ENCODE measurements at places on chromosomes 12 and 14.

- DNase-seq: no peak
Measured at GRCh38 chr12:46455648-46456352, 83.2 kb upstream of the SLC38A2 start.

GRCh38 chr12:58313091-58313855 is 371.9 kb downstream of the ATP23 start:
- peak; percentile 76 for DNase-seq

DNA sequence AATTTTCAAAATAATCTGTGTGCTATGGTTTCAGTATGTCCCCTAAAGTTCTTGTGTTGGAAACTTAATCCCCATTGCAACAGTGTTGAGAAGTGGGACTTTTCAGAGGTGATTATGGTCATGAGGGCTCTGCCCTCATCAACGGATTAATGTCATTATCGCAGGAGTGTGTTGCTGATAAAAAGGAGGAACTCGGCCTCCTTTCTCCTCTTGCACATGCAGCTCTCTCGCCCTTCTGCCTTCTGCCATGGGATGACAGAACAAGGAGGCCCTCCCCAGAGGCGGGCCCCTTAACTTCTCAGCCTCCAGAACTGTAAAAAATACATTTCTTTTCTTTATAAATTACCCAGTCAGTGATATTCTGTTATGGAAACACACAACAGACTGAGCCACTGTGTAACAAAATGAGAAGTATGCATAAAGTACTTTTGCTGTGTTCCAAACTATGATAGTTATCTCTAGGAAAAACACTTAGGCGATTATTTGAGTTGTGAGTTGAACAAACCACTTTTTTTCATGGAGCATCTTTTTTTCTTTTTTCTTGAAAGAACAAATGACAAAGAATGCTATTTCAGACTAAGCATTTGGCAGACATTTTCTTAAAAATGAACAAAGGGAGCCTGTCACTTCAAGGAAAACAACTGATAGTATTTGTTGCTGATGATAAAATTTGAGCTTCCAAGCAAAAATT is 134.8 kb upstream of the FUT8 start:
- DNase-seq: no peak

GRCh38 chr12:14621826-14622225 is 54.1 kb upstream of the PLBD1 start:
- DNase-seq: no peak

GRCh38 chr14:61542848-61543790 is 152.2 kb upstream of the HIF1A start:
- peak; percentile 67 for DNase-seq

GRCh38 chr12:118274066-118274465 is 98.6 kb downstream of the TAOK3 start:
- DNase-seq: no peak

- DNase-seq: no peak
Measured at GRCh38 chr12:118148287-118148686, 12.4 kb downstream of the PEBP1 start.

- DNase-seq: no peak
Measured at GRCh38 chr12:56682323-56682722, 5.8 kb downstream of the PTGES3 start.

- peak; percentile 9 for DNase-seq
Measured at GRCh38 chr12:106329231-106329982, 26.9 kb downstream of the TCP11L2 start.

- no peak for DNase-seq
Measured at GRCh38 chr14:66224492-66225178, 261.5 kb upstream of the CCDC196 start.

DNA sequence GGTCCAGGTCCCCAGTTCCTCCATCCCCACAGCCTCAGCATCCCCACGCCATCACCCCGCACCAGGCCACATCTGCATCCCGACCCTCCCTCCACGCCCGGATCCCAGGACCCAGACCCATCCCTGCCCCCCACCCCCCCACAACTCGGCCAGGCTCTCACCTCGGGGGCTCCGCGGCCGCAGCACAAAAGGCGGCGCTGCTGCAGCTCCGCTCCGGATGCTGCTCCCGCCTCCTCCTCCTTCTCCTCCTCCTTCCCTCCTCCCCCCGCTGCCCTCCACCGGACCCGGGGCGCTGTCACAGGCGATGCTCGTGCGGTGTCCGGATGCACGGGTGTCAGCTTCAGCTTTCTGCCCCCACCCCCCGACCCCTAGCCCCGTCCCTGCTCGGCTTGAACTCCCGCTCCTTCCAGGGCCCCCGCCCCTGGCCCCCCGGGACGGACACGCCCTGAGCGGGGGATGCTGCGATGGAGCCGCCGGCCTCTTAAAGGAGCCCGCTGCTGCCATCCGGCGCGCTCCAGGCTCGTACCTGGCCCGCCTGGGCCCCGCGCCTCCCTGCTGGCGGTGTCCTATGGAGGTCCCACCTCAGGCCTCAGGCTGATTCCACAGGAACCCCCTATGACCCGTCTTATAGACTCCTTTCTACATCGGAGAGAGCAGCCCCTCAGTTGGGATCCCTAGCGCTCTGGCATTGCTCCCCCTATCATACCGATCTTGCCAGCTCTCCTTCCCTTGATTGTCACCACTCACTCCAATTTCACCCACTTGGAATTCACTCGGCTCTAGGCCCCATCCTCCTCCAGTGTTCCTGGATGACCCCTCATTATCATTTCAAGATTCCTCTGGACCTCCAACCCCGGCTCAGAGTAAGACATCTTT is at the start of gene MAP3K12:
Gene MAP3K12 (minus strand): TSS at position 193 of the 876 bp plus-strand sequence. CDS start 12,067 bp downstream, outside the sequence.
- DNase-seq: peak; percentile 76

DNA sequence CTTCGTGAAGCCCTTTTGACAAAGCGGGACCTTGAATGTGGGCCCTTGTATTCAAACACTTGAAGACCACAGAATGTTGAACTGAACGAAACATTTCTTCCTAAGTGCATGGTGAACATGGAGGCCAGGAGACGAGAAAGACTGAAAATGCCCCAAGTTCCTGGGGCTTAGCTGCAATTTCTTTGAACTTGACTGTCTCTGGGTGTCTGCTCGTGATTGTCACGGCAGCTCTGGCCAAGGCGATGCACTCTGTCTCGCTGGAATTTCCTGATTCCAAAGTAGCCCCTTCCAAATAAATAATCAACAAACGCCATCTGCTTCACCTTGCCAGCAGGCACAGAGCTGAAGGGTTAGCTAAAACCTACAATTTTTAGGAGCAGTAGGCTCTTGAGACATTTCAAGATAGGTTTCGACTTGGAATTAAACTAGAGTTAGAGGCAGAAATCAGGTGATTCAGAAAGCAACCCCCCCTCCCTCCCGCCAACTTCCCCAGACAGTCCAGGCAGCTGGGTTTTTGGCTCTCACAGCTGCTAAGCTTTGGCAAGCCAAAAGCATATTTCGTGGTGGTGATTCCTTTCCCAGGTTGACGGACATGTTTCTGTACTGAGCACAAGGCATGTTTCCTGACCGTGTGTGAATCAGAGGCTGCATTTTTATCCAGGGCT is 13.5 kb upstream of the IRF2BPL start:
- peak; percentile 86 for DNase-seq

DNA sequence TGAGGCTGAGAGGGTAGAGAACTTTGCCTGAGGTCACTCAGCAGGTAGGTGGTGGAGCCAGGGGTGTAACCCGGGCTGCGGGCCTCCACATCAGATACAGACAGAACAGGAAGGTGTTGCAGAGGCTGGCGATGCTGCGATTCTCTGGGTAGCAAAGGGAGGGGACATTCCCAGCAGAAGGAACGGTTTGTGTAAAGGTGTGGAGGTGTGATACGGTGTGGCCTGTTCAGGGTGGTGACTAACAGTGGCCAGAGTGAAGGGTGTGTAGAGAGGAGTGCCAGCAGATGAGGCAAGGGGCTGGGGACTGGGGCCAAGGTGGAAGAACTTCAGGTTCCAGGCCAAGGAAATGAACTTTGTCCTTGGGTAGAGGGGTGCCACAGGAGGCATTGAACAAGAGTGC is 18.2 kb upstream of the FAIM2 start:
- DNase-seq: no peak

DNA sequence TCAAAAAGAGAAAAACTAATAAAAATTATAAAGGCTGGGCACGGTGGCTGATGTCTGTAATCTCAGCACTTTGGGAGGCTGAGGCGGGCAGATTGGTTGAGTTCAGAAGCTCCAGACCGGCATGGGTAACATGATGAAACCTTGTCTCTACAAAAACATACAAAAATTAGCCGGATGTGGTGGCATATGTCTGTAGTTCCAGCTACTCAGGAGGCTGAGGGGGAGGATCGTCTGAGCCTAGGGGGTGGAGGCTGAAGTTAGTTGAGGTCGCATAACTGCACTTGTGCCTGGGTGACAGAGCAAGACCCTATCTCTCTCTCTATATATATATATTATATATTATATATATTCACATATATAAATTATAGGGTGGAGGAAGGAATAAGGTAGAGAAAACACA is 32.5 kb upstream of the ANO2 start:
- DNase-seq: no peak

DNA sequence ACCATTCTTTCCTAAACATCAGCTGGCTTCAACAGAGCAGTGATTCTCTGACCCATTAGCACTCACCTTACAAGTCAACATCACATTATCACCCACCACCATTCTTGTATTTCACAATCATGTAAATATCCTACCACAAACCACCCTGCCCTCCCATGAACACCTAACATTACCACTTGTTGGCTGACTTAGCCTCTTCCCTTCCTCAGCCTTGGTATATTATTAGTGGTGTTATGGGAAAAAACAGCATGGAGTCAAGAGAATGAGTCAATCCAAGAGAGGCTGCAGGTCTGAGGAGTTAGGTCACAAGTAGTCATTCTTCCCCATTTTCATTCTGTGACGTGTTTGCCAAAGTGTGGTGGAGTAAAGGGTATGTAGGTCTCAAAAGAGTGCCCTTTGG is 22.3 kb upstream of the MGP start:
- DNase-seq: no peak

GRCh38 chr12:108333898-108334699 is 5.0 kb downstream of the CMKLR1 start:
- DNase-seq: no peak

- DNase-seq: no peak
Measured at GRCh38 chr12:80058586-80058985, 40.8 kb upstream of the OTOGL start.
